ENCODE measurements at places on chromosomes 2 and 18.
A peak's percentile ranks its signal among the peaks of the same experiment; 100 is the strongest.

DNA sequence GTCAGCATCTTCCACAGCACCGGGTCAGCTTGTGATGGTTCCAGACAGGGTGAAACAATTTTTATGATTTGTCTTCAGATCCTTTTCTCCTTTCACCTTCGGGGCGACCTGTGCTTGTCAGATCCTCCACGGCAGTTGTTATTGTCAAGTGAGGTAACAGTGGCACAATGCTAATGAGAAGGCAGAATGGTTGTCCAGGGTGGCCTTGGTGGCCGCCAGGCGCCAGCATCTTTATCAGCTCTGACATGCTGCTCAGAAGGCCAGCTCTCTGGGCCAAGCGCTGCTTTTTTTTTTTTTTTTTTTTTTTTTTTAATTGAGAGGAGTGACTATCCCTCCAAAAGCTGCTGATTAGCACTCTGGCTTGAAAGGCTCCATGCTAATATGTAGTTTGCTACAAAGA, 52.3 kb upstream of the MGAT5 start:
- DNase-seq, result no peak

DNA sequence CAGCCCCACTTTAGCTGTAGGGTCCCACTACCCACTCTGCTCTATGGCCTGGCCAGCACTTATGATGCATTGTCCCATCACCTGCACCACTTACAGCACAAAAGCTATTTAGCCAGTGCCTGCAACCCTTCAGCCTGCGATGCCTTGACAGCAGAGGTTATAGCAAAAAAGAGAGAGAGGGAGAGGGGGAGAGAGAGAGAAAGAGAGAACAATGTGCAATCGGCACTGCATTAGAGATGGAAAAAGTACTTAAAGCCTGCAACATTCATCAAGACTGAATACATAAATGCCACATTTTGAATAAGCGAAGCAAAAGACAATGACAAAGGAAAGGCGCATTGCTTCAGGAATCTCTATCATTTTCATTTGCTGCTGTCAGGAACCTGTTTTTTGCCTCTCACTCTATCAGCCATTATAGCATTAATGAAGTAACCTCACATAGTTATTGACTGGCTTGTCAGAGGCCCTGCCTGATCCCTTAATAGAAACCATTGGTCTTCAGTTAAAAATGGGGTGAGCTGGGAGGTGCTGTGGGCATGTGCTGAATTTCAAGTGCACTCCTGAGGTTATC, 833.1 kb downstream of the BCL11A start:
- DNase-seq, result no peak

DNA sequence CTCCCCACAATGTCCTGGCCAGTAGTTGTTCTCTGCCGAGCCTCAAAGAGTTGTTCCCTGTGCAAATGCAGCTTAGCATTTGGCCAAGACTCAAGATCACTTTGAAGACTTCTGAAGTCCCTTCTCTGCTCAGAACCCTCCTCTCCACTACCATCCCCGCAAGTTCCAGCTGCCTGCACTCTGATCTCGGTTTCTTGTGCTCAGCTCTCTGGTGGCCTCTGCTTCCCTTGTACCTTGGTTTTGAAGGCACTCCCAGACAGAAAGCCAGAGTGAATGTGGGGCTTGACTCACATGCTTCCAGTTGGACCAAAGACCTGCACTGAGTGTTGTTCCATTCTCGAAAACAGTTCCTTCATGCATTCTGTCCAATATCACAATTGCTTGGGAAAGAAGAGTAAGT, 28.6 kb downstream of the CRACDL start:
- no peak for DNase-seq

- DNase-seq, result no peak
Observed at GRCh38 chr2:69119104-69119894, 106.3 kb downstream of the ANTXR1 start.

GRCh38 chr2:85704800-85705679, 10.9 kb downstream of the GNLY start:
- no peak for DNase-seq

DNA sequence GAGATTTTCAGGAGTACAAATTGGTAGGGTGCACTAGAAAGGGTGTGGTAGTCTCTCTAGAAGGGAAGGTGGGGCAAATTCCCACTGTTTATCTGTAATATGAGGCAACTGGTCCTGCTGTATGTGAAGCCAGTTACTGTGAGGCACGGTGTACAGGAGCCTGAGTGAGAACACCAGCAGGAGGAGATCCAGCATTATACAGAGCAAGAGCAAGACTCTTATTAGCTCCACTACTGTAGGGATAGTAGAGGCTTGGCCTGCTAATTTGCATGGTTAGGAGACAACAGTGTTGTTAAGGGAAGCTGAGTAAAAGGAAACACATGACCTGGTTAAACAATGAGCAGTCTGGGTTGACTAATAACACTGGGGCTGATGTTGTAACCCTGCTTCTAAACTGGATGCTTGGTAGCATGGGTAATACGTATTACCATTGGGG, 76.3 kb upstream of the WDSUB1 start:
- DNase-seq, result no peak

DNA sequence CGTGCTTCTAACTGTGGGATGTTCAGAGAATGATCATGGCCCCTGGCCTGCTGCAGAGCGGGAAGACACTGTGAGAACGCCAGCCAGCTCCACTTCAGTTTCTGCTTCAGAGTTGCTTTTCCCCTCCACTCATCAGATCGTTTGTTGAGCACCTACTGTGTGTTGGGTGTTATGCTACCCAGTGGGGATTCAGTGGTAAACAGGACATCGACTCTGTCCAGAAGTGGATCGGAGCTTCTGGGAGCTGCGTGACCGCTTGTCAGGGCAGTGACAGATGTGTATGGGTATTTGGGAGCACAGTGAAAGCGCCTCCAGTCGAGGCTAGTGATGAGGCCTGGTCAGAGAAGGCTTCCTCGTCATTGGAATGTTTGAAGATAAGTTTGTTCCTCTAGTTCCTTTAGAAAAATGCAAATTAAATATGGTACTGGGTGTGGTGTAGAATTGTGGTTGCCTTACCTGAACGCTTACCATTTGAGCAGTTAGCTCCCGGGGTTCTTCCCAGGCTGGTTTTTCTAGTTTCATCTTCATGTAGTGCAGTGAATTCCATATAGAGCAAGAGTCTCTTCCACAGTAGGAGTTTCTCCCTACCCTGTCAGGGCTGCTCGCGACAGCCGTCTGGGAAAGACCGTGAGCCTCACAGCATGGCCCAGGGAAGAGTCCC, 2.8 kb downstream of the RAB12 start:
- DNase-seq, result no peak

DNA sequence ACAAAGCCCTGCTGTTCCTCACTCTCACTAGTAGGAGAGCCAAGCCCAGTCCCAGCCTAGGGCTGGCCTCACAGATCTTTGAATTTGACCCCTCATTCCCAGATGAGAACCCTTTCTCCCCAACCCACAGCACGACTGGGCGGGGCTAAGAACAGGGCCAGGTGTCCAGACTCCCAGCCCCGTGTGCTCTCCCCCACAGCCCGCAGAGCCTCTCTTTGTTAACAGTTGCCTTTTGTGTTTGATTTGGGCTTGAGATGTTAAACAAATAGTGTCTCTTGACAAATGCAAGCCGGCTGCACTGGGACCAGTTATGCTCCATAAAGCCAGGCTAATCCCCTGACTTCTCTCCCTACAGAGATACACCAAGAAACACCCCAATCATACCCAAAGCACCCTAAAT, 4.7 kb upstream of the KCNK3 start:
- DNase-seq, result no peak

- DNase-seq, result no peak
Observed at GRCh38 chr18:64718808-64719207, 569.9 kb upstream of the LINC00305 start.

DNA sequence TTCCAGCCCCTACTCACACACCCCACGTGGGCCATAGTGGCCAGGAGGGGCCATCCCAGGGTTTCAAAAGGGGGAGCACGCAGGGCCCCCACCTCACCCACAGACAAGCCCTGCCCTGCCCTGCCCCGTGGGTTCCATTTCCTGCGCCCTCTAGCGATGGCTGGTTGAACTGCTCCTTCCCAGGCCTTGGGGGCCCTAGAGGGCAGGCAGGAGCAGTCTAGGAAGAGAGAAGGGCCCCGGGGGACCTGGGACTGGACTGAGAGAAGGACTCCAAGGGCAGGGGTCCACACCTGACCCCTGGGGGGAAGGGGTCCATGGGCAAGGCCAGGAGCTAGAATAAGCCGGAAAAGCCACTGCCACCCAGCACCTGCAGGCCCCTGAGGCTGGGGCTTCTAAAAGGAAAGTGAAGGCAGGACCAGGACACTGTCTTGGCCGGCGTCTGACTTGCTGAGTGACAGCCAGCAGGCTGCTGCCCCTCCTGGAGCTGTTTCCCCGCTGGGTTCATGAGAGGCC, 10.1 kb downstream of the CYP26B1 start:
- peak; percentile 8 for DNase-seq

- DNase-seq, result no peak
Observed at GRCh38 chr2:109178968-109179367, 50.0 kb downstream of the SH3RF3 start.

GRCh38 chr2:8673381-8673780, 8.5 kb upstream of the ID2 start:
- no peak for DNase-seq

DNA sequence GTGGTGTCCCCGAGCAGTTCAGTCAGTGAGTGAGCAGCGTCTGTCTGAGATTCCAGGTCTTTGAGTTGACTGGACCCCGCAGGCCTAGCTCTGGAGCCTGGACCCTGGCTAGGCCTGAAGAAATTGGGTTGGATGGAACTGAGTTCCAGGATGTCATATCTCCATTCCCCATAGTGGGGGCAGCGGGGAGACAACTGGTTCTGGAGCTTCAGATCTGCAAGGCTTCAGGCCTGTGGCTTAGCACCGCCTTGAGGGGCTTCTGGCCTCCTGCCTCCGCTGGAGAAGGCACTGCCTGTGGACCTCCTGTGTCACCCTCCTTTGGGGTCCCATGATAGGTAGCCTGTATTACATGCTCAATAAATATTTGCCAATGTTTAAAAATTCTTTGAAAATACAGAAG, 288.4 kb upstream of the ID2 start:
- DNase-seq, result no peak

DNA sequence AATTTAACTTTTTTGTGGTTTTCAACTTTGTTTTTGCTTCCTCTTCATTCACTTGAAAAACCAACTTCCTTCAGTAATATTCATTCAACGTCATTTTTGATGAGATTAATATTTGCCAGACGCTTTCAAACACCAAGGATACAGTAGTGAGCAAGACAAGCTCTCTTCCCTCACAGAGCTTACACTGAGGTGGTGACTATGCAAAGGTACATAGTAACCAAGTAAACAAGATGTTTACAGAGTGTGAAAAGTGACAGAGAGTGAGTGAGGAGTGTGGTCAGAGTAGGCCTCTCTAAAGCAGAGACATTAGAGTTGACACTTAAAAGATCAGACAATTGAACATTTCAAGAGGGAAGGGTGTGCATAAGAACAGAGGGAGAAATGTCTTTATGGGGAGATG, 155.5 kb downstream of the TMEM247 start:
- no peak for DNase-seq

- no peak for DNase-seq
Observed at GRCh38 chr18:9792565-9793245, 84.6 kb downstream of the RAB31 start.

DNA sequence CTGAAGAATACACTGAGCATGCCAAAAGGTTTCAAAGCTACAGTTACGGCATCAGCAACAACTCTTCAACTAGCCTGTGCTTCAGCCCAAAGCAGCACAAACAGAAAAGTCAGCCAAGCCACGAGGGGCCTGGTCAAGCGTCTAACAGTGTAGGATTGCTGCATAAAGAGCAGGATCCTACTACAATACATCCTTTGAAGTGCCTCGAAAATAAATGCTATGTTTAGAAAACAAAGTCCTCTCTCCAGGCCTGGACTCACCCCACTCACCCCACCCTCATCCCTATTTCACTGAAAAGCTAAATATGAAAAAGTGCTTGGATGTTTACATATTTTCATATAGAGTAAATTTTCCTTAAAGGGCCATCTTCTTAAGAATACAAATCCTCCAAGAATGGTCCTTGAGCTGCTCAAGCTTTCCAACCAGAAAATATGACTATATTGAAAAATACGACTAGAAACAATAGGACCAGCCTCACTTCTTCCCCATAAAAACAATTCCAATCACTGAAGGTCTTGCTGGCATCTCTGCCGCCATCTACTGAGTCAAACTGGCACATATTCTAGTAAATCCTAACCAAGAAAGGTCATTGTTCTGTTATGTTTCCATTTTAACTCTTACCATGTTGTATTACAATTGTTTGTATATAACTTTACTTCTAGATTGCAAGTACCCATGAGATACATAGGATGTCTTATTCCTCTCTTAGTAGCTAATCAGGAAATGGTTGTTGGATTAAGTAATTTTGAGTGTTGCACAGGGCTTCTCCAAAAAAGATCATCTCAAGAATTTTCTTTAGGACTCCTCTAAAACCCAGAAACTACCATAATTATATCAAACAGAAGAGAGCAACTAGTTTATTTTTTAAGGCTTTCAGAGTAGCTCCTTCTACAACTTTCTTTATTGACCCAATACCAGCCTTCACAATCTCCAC, 63.6 kb downstream of the CLHC1 start:
- DNase-seq, result no peak

DNA sequence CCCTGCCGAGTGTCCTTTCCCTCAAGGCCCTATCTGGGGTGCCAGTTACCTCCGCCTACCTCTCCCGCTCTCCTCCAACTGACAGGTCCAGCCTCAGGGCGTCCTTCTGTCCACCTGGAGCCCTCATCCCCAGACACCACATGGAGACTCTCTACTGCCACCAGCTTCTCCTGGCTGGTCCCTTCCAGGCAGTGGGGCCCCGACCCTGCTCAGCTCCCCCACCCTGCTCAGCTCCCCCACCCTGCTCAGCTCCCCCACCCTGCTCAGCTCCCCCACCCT, 74.0 kb upstream of the ODC1 start:
- DNase-seq, result no peak

GRCh38 chr2:28344756-28345373, 47.8 kb upstream of the FOSL2 start:
- DNase-seq, result no peak

- no peak for DNase-seq
Observed at GRCh38 chr2:84782717-84783442, 98.0 kb downstream of the TRABD2A start.

- no peak for DNase-seq
Observed at GRCh38 chr2:75157435-75157834, 41.9 kb downstream of the TACR1 start.

- no peak for DNase-seq
Observed at GRCh38 chr18:8802017-8802672, 96.8 kb downstream of the MTCL1 start.

DNA sequence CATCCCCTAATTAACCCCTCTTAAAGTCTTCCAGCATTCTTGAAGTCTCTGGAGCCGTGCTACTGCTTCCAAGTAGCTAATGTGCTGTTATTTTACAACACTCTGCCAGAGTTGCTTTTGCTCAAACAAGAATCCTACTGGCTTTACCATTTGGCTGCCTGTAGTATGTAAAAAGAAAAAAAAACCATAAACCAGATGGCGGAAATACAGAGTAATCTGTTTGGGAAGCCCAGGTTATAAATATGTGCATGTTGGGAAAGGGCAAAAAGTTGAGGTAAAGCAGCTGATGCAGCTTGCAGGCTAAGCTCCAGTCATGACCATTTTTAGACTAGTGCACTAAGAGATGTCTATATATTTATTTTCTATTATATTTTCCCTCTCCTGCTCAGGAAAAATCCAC, 313.2 kb upstream of the ETAA1 start:
- DNase-seq, result no peak

GRCh38 chr2:19916385-19916950, 14.7 kb upstream of the TTC32 start:
- no peak for DNase-seq
